Daoy (cell line): ENCODE measurements at places on chromosomes 1 and 21.
A peak's percentile ranks its signal among the peaks of the same experiment; 100 is the strongest.

DNA sequence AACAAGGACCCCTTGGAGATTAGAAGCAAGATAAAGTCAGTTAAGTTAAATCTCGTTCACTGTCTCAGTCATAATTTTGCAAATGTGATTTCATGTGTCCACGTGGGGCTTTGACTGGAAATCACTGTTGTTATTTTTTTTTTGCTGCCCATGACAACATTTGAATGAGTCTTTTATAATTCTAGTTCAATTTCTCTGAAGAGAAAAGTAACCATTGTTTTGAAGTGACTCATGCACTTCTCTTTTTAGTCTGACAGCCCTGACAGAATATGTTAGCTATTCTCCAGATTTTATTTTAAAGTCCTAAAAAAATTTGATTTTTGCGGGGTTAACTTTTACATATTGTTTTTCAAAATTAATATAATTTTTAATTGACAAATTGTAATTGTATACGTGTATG, 30.7 kb upstream of the NLRP3 start:
- no peak for DNase-seq

- DNase-seq: no peak
These were observed 14.9 kb downstream of the MAPKAPK2 start for GRCh38 chr1:206699626-206700025.

DNA sequence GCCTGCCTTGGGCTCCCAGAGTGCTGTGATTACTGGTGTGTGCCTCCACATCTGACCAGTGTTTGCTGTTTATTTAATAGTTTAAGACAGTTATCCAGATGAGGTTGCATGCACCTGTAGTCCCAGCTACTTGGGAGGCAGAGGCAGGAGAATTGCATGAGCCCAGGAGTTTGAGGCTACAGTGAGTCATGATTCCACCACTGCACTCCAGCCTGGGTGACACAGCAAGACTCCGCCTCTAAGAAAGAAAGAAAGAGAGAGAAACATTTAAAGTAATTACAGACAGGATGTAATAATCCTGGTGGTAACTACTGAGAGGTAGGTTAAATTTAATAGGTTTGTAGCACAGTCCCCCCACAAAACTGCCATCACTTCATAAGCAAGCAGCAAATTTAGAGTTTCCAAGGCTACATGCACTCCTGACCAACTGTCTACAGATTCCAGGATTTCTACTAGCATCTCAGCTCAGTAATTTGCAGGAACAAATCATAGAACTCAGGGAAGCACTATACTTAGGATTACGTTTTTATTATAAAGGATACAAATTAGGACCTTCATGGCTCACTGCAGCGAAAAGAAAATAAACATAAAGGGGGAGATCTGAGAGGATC, 89.6 kb downstream of the PKN2 start:
- DNase-seq: peak; percentile 88

DNA sequence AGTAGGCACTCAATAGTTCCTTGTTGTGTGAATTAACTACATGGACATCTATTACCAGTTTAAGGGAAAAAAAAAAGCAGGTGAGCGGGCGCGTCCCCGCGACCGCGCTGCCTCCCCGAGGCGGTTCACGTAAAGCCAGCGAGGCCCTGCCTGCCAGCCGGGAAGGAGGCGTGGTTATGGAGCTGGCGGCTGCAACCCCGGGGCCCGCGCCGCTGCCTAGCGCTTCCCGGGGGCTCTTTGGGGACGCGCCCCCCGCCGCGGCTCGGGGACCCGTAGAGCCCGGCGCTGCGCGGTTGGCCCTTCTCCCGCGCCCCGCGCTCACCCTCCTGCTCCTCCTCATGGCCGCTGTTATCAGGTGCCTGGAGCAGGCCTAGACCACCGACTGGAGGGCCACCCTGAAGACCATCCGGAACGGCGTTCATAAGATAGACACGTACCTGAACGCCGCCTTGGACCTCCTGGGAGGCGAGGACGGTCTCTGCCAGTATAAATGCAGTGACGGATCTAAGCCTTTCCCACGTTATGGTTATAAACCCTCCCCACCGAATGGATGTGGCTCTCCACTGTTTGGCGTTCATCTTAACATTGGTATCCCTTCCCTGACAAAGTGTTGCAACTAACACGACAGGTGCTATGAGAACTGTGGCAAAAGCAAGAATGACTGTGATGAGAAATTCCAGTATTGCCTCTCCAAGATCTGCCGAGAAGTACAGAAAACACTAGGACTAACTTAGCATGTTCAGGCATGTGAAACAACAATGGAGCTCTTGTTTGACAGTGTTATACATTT, 2.6 kb upstream of the CC2D1B start:
- peak; percentile 75 for DNase-seq
